ENCODE measurements at places on chromosomes 11 and 22. TPM values are rescaled to one million over a fixed set of nuclear protein-coding genes. Genes with fewer than 3 reads are reported as not detected.

DNA sequence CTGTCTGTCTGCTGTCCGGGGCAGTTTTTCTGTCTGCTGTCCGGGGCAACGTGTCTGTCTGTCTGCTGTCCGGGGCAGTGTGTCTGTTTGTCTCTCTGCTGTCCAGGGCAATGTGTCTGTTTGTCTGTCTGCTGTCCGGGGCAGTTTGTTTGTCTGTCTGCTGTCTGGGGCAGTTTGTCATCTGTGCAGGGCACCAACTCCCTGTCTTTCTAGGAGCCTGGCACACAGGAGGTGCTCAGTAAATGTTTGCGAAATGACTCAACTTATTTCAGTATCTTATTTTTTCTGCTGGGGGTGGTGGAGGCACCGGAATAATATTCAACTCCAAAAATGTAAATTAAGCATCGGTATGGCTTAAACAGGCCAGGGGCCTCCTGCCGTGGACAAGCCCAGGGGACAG is 12.0 kb upstream of the TTLL12 start:
- no peak overlapping the region for H3K27ac ChIP-seq
- H3K4me3 ChIP-seq: no peak overlapping the region
- H3K36me3 ChIP-seq: no peaks in the 10 kb centered on the region
- no peaks in the 10 kb centered on the region for H3K27me3 ChIP-seq
- H3K4me1 ChIP-seq: no peaks in the 10 kb centered on the region

NRIP3 gene
- total RNA-seq: 1.9 TPM

GRCh38 chr11:10365045-10365444 is 60.2 kb downstream of the ADM start:
- no peak overlapping the region for H3K27ac ChIP-seq
- no peaks in the 10 kb centered on the region for H3K27me3 ChIP-seq
- H3K4me1 ChIP-seq: no peaks in the 10 kb centered on the region
- DNase-seq: no peak

DAGLA gene
- total RNA-seq: 1.5 TPM

GRCh38 chr11:12809864-12810567 is 135.8 kb downstream of the TEAD1 start:
- H3K4me3 ChIP-seq: no peak overlapping the region
- H3K36me3 ChIP-seq: no peaks in the 10 kb centered on the region
- DNase-seq: no peak
- peaks cover 16% of the 10 kb centered on the region for H3K4me1 ChIP-seq
- no peaks in the 10 kb centered on the region for H3K27me3 ChIP-seq
- no peak overlapping the region for H3K27ac ChIP-seq

ANO3 gene
- total RNA-seq: 0.28 TPM

GRCh38 chr22:35819421-35819820 is 101.7 kb downstream of the APOL5 start:
- H3K27me3 ChIP-seq: no peaks in the 10 kb centered on the region
- peaks cover 6% of the 10 kb centered on the region for H3K4me1 ChIP-seq
- DNase-seq: no peak
- H3K36me3 ChIP-seq: no peaks in the 10 kb centered on the region
- H3K4me3 ChIP-seq: no peak overlapping the region
- no peak overlapping the region for H3K27ac ChIP-seq

All from lung (tissue), 17 donors.